ENCODE measurements at places on chromosomes 6 and 20. TPM values are rescaled to one million over a fixed set of nuclear protein-coding genes. Genes with fewer than 3 reads are reported as not detected.

The ENPP4 gene
- 7.3 TPM for total RNA-seq

The HLA-DQA1 gene
- not detected for total RNA-seq

The PBOV1 gene
- not detected for total RNA-seq

The TMEM244 gene
- 0.83 TPM for total RNA-seq

The SPATS1 gene
- not detected for total RNA-seq

The CPXM1 gene
- total RNA-seq: not detected

The ZC3H12D gene
- total RNA-seq: 0.05 TPM

The RAD21L1 gene
- 0.57 TPM for total RNA-seq

Measured in myocyte (in vitro differentiated cells).